Central memory CD8-positive, alpha-beta T cell (primary cell): ENCODE measurements at places on chromosomes 2 and 18.

DNA sequence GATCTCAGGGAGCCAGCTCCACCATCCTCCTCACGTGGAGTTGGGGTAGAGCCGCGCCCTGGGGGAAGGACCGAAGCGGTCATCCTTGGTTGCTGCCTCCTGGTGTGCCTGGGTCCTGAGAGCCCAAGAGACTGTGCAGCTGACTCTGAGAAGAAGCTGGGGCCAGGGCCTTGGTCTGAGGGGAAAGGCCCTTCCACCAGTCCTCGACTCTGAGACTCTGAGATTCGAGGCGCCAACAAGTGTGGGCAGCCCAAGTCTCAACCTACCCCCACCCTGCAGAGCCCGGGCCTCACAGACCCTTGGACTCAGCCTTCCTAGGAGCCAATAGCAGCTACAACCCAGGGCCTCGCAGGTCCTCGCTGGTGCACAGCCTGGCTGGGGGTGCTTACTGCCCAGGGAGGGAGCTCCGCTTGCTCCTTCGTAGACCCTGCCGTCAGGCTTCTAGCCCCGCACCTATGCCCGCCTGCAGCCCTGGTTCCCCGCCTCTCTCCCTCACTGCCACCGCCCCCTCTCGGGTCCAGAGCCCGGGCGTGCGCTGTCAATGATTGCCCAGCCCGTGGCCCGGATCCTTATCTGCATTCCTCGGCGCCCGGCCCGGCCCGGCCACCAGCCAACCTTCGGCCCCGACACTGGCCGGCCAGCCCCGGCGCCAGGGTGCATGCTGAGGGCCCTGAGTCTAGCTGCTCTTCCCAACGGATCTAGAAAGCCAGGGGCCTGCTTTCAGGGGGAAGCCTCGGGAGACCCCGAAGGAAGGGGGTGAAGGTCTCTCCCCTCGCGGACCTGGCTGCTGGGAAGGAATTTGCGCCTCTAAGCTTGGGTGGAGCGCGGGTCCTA lies 2.0 kb downstream of the IHH start:
- no peak for DNase-seq

- DNase-seq, result no peak
These were observed 55.2 kb upstream of the GYPC start for GRCh38 chr2:126600742-126601141.

- DNase-seq, result no peak
These were observed 13.5 kb downstream of the KCNIP3 start for GRCh38 chr2:95310651-95311050.

DNA sequence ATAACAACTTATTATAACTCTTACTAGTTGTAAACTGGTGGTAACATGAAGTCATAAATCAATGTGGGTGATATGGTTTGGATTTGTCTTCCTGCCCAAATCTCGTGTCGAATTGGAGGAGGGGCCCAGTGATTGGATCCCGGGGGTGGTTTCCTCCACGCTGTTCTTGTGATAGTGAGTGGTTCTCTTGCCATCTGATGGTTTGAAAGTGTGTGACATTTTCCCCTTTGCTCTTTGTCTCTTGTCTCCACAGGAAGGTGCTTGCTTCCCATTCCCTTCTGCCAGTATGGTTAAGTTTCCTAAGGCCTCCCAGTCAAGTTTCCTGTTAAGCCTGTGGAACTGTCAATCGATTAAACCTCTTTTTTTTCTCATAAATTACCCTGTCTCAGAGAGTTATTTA lies 321.6 kb downstream of the DSEL start:
- DNase-seq, result no peak

DNA sequence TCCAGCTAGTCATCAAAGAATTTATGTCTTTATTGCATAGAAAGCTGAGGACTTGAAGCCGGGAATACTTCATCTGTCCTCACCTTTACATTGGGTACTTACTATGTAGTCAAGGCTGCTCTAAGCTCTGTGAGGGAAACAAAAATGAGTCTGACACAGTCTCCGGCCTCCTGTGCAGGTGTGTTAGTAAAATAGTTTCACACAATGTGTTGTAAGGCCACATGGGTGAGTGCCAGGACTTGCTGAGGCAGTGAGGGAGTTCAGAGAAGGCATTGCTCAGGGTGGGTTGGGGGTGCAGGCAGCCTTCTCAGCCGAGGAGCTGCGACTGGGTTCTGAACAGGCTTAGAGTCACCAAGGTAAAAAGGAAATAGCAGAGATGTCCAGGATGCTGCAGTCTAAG lies 54.5 kb upstream of the SMAD2 start:
- DNase-seq, result no peak

- DNase-seq, result no peak
These were observed 76.7 kb downstream of the GFPT1 start for GRCh38 chr2:69310111-69311023.

DNA sequence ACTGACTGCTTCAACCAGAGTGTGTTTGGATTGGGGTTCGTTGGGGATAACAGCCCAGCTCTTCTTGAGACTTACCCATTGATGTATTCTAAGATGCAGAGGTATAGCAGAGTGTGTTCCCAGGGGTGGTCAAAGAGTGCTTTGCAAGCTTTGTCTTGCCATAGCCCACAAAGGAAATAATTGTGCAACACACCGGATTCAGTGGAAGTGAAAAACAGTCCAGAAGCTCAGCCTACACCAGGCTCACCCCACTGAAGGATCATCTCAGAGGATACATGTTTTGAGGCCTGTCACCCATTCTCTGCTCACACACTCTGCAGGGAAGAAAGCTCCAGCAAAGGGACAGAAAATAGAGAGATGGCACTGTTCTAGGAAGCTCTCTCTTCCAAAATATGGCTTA lies 9.6 kb downstream of the CACNB4 start:
- DNase-seq, result no peak
